ENCODE measurements at places on chromosomes 5 and 9. TPM values are rescaled to one million over a fixed set of nuclear protein-coding genes. Genes with fewer than 3 reads are reported as not detected.

ACOT12 gene
- not detected for total RNA-seq

OTP gene
- not detected for total RNA-seq

EQTN gene
- total RNA-seq, result not detected

C8G gene
- total RNA-seq, result not detected

C9orf50 gene
- total RNA-seq, result not detected

- no peak for DNase-seq
Observed at GRCh38 chr9:130745210-130745800, 51.7 kb downstream of the EXOSC2 start.

GRCh38 chr5:142248853-142249462 lies 75.9 kb downstream of the SPRY4 start:
- no peak for DNase-seq

- peak; percentile 85 for DNase-seq
Observed at GRCh38 chr9:20356403-20357036, 265.8 kb downstream of the MLLT3 start.

DNA sequence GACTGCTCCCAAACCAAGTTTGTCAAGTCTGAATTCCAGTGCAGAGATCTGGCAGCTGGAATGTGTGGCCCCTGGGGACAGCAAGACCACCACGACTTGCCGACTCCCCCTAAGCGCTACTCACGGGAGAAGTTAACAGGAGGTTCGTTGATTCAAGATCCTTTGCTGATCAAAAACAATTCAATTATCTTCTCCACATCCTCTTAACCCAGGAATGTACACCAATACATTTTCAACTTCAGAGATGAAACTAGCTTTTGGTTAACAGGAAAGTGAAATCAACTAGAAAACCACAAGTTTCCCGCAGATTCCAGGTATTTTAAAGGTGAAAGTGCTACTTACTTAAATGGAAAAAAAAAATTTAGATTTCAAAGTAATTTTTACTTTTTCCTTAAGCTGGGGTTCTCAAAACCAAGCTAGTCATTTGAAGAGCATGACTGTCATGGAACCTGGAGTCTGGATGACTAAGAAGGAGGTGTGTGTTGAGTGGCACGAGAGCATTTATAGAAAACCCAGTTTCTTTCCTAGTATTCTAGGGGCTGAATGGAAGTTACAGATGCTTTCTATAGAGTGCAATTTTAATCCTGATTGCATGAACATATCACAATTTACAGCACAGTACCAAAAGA lies 257.5 kb upstream of the PANK3 start:
- DNase-seq, result no peak

DNA sequence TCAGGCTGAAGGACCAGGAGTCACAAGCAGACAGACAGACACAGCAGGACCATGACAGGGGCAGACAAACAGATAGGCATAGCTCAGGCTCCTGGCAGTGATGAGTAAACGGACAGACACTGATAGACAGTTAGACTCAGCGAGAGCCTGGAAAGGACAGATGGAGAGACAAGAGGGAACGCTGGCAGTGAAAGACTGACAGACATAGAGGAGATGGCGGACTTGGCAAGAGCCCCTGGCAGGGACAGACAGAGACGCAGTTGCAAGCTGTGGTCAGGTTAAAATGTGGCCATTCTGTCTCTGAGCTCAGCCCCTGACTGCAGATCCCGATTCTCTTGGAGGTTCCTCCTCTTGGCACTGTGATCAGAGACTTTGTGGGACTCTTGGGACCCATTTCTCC lies 13.6 kb downstream of the CSF2 start:
- peak; percentile 80 for DNase-seq

- no peak for DNase-seq
Observed at GRCh38 chr5:33937017-33937706, 976 bp downstream of the RXFP3 start.

GRCh38 chr5:38651806-38652205 lies 95.4 kb upstream of the LIFR start:
- no peak for DNase-seq

GRCh38 chr9:118395415-118395814 lies 691.2 kb downstream of the TLR4 start:
- DNase-seq, result no peak

GRCh38 chr5:129099184-129099569 lies 4.6 kb downstream of the ISOC1 start:
- DNase-seq, result no peak

GRCh38 chr5:99438619-99439018 lies 509.8 kb upstream of the CHD1 start:
- no peak for DNase-seq

GRCh38 chr9:129111528-129112151 lies 425 bp downstream of the PTPA start:
- peak; percentile 41 for DNase-seq

GRCh38 chr9:13810510-13810909 lies 503.4 kb downstream of the NFIB start:
- DNase-seq, result no peak

- no peak for DNase-seq
Observed at GRCh38 chr5:148988328-148988727, 74.5 kb downstream of the SH3TC2 start.

DNA sequence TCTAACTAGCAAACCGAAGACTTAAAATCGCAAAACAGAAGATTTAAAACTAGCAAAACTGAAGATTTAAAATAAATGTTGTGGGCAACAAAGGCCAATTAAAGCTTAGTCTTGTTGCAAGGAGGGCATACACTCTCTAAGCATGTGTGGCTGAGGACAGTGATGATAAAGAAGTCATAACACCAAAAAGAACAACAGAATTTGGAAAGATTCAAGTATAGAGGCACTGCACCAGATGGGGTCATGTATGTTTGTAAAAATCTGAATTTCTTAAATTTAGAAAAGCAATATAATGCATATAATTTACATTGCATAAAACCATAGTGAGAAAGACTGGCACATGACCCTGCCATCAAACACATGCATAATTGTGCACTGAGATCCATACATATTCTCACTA lies 743.8 kb downstream of the TAF11L14 start:
- DNase-seq, result no peak

GRCh38 chr5:90941002-90941720 lies 382.6 kb downstream of the ADGRV1 start:
- no peak for DNase-seq

DNA sequence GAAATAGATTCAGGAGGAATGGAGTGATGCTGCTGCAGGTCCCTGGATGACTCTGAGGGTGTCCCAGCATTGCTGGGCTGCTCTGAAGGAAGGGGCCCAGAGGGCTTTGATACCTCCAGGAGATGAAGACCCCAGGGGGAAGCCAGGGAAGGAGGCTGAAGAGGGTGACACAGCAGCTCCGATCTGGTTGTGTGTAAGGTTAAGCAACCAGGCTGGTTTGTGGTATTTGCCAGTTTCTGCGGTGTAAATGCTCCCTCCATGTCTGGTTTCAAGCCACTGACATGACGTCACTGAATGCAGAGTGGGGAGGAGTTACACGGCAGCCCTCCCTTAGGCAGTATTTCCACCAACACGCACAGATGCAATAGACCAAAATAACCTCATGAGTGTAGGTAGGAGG lies 40.0 kb upstream of the ORM1 start:
- DNase-seq, result no peak

DNA sequence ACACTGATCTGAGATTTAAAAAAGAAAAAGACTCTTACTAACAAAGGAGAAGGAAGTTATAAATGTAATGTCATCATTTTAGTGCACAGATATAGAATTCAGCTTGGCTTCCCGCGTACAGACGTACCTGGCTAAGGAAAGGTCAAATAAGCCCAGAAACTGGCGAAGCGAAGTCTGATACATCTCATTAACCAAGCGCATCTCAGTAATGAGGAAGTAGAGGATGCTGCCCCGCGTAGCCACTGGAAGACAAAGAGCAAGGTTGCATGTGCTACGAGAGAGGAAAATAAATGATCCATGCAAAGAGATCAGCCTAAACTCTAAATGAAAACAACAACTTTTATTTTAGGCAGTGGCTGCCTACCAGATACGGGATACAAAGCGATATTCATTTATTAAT lies 208.8 kb downstream of the DNAH5 start:
- no peak for DNase-seq

DNA sequence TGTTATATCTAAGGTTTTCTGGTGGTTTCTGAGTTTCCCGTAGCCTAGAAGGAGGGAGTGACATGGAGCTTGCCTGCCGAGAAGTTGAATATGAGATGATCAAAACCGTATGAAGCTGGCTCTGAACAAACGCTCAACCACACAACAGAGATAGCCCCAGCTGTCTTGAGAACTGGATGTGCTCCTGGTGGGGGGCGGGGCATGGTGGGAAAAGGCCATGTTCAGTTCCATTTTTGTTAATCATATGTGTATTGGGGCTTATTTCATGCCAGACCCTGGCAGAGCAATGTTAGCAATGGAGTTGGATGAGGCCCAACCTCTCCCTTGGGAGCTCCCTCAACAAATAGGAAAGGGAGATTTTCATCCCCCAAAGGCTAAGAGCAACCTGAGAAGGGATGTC lies 4.8 kb downstream of the CCL19 start:
- DNase-seq, result no peak

DNA sequence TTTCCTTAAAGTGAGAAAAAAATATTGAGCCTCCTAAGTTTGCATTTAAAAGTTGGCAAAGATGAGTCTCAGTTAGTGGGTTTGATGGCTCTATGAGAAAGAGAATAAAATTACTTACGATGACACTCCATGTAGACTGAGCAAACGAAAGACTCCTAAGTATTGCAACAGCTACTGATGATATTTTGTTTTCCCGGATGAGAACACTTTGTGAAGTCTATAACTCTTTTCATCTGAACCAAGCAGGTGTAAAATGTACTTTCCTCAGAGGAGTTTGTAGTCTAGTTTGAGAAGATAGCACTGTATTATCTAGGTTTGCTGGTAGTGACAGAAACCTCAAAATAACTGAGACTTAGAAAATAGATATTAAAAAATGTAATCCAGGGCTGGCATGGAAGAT lies 1.7 kb upstream of the ITK start:
- DNase-seq, result no peak

DNA sequence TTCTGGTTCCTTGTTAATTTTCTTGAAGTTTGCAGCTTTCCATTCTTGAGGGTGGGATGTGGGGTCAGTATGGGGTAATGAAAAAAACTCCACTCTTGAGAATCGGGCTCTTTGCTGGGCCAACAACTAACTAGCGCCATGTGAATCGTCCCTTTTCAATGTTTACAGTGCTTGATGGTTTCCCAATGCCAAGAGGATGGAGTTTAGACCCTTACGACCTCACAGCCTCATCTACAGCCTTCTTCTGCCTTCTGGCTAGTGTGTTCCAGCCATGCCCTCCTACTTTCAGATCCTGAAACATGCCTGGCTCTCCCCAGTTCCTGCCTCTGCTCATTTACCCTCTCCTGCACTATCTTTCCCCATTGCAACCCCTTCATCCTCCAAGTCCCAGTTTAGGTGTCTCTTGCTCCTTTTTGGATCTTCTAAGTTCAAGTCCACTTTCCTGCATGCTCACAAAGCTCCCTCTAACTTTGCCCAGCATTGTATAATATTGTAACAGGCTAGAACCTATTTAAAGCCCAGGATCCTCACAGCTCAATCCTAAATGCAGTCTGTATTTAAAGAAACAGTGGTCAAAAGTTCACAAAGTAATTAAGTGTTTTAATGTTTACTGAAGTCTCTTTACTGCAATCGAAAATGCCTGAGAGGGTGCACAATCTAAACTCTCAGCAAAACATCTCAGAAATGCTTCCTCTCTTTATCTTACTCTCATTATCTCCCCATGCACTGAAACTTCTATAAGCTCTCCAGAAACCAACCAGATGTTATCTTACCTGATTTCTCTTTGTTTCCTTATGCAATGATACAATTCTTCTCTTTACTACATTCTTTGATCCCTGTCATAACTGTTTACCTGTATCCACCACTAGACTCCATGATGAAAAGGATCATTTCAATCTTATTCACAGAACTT lies 20.6 kb upstream of the CAST start:
- DNase-seq, result no peak

DNA sequence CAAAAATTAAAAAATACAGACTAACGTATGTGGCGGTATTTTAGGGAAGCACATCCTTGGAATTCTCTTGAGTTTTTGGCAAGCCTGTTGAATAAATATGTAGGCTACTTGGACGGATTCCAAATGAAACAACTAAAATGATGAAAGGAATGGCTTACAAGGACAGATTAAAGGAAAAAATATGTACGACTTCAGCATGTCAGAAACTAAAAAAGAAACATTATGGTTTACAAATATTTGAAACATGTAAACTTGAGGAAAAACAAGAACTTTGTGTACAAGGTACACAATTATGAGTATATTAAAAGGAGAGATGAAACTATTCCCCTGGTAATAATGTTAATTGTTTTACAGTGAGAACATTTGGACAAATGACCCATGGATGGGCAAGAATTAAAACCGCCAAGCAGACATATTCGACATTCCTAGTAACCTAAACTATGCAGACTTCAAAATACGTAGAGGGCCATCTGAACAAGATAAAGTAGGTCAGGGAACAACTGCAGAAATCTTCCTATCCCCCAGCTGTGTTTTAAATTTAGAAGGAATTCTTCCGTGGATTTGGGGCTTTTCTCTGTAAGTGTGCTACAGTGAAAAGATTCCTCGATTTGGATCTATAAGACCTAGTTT lies 12.5 kb downstream of the EDIL3 start:
- no peak for DNase-seq

GRCh38 chr5:34844999-34845398 lies 6.0 kb downstream of the TTC23L start:
- DNase-seq, result no peak

- no peak for DNase-seq
Observed at GRCh38 chr9:111959468-111960359, 63.1 kb downstream of the UGCG start.

DNA sequence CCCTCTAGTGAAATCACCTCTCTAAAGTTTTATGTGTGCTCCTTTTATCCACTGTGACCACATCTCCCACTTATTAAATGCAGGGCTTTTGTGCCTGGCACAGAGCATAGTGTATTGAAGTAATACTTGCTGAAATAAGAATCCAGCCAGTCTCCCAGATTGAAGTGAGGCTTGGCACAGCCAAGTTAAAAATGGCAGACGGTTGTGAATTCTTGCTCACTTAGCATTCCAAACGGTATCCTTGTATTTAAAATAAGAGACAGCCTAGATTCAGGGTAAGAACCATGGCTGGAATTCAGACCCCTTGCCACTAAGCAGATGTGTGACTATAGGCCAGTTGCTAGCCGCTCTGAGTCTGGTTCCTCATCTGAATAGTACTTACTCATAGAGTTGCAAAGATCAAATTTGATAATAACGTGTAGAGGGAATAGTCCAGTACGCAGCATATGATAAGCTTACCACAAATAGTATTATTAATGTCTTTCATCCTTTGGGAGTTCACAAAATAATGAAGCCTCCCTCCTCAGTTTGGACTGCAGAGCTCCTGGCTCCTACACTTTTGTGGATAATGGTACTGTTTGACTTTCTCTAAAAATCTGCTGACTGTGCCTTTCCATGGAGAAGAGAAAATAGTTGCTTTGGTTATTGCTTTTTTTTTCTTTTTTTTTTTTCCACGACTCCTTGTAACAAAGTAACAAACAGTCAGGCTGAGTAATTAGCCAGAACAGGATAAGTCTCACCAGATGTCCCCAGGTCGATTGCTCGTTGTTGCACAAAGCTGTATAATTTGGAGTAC lies 51.5 kb downstream of the FGF1 start:
- DNase-seq, result no peak
